Thoracic aorta (tissue), 2 donors: ENCODE measurements at places on chromosomes 13 and 19. TPM values are rescaled to one million over a fixed set of nuclear protein-coding genes. Genes with fewer than 3 reads are reported as not detected.

MFSD12 gene
- total RNA-seq = 85.6 TPM

DNA sequence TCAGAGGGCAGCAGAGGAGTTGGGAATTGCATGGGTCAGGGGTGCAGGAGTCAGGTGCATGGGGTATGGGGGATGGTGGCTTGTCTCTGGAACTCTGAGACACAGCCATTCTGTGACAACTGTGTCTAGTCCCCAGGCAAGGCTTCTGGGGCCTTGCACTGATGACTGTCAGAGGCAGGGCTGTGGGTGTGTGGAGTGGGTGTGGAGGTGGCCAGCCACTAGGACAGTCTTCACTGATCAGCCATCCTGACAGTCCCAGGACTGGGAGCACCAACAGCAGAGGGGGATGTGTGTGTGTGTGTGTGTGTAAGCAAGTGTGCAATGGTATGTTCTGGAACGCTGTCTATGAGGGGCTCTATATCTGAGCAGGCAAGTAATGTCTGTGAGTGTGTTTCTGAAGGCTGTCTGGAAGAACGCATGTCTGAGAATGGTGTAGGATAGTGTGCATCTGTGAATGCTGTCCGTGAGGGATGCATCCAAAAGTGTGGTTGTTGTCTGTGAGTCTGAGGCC lies 5.4 kb downstream of the NUMBL start:
- DNase-seq = no peak

ANGPTL8 gene
- total RNA-seq = not detected

- no peak for DNase-seq
Measured at GRCh38 chr19:24078680-24079079, 8.3 kb upstream of the ZNF254 start.

DNA sequence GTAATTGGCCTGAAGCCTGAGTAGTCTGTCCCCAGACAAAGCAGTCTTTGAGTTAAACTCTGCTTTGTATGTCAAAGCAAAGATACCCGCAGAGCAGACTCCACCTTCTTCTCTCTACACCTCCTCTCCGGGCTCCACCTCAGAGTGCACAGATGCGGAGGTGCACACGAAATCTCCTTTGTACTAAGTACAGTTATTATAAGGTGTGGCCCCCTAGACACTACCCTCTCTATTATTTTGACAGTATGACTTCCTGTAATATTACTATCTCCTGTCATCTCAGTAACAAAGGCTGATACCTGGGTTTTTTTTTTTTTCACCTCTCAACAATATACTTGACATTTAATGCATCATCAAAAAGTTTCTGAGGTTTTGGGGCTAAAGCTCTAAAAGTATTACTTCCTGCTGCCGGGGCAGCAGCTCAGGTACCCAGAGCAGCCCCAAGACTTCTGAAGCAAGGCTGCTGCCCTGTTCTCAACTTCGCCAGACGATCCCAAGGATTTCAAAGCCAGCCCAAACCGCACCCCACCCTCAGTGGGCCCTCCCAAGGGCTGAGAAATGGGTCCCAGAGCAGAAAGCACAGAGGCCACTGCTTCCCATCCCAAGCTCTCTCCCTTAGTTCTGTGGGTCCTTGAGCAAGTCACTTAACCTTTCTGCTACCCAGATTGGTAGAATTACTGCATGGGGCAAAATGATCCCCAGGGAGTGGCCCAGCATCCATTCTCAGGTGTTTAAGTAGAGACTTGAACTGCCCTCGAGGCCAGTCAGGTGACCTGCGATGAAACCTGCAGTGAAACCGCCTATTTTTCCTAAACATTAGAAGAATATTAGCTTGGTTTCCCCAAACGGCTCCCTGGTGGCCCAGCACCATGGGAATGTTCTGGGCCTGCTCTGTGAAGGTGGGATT lies 180.6 kb downstream of the FOXO1 start:
- DNase-seq = no peak

DNA sequence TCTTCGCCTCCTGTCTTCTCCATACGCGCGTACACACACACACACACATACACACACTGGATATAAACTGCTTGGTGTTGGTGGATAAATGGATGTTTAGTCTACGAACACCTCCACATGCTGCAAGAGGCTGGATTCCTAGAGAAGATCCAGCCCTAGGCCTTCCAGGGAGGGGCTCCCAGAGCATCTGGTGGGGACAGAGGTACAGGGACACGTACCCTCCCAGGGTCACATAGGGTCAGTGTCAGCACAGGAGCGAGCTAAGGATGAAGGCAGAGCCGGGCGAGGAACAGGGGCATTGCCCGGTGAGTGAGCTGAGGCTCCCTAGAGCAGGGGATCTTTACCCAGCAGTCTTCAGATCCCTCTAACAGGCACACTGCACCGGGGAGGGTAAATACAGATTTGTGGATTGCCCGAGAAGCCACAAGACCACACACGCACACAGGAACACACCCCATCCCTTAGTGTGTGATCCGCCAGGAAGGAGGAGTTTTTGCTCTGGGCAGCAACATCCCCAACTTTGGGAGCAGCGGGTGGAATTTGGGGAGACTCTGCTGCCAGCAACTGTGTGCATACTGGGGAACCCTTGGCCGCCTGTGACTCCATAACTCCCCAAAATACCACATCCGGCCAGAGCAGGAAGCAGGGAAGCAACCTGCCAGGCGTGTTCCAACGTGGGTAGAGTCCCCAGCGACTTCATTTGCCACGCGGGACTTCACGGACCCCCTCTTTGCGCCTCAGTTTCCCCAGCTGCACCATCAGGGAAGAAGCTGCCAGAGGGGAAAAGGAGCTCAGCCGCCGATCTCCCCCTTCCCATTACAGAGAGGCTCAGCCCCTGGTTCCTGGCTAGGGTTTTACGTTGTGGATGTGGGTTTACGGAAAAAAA lies 5.8 kb upstream of the TLE2 start:
- no peak for DNase-seq

GRCh38 chr13:76887076-76887563 lies 915 bp upstream of the KCTD12 start:
- DNase-seq = no peak

GRCh38 chr19:15779756-15780476 lies 7.5 kb upstream of the OR10H5 start:
- peak; percentile 21 for DNase-seq

NAPA gene
- 107 TPM for total RNA-seq

TMEM59L gene
- total RNA-seq = 6.5 TPM

DNA sequence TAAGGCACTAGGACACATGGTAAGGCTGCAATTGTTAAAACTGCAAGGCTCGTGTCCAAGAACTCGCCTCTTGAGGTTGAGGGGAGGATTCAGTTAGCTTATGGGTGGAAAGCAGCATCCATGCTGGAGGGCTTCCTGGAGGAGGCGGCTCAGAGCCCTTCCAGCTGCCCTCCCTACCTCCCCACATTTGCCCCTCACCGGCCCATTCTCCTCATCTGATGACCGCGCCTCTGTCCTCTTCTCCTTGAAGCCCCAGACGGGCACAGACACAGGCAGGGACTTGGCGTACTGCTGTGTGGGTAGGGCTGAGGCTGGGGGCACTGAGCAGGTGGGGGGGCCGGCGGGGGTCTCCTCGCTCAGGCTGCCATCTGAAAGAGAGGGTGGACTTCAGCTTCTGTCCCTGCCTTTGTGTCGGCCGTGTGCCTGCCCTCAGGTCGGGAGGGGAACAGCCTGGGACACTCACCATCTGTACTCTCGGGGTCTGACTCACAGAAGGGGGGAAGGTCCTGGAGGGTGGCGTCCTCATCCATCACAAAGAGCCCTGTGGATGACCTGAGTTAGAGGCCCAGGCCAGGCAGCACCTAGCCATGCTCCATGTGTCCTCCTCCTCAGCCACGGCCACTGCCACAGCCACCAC lies 4.1 kb upstream of the PNKP start:
- DNase-seq = no peak

FUT2 gene
- total RNA-seq = not detected

COMP gene
- 29.8 TPM for total RNA-seq

GRCh38 chr13:95643571-95643935 lies 953 bp downstream of the DZIP1 start:
- no peak for DNase-seq

TEX29 gene
- not detected for total RNA-seq

DNA sequence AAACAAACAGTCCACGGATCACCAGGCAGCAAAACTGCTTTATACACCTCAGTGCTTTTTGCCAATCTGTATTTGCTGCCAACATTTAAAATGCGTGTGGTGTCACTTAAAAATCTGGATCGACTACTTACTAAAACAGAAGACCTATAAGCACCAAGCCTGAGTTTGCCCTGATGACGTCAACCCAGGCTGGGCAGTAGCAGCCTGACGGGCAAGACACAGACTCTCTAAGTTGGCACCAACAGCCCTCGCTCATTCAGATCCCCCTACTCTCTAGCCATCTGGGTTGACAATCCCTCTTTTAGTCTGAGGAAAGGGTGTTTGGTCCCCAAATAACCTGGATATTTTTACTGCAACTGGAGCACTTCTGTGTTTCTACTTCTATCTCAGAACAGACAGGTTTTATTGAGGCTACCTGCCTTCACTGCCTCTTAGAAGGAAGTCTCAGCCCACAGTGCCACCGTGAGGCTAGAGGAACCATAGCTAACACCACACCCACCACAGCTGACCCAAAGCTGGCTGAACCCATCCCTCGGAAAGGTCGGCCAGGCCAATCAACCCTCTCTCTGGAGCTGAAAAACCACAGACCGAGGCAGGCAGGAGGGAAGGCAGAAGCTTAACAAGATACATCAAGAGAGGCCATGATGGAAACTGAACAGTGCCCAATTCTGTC lies 6.9 kb downstream of the SUGP2 start:
- no peak for DNase-seq

GRCh38 chr19:42255766-42256745 lies 1.1 kb upstream of the ERF start:
- no peak for DNase-seq

DNA sequence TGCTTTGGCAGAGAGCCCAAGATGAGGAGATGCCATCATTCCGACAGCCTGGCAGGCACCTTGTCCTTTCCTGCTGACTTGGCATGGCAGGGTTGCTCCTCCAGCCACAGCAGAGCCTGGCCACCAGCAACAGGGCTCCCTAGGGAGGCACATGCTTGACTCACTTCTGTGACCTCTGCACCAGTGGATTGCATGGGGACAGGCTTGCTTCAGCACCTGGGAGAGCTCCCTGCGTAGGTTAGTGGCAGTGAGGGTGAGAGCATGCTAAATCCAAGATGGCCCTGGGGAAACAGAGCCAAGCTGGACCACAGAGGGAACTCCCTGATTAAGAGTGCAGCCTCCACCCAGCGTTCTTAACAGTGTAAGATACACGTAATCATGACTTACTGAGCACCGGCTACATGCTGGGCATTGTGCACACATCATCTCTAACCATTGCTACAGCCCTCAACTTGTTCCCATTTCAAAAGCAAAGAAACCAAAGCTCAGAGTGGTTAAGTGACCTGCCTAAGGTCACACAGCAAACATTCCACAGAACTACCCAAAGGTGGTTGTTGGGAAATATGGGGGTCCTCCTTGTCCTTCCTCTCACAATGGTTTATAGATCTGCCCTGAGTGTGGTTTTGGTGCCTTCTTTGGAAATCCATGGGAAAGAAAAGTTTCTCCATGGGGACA lies 116.6 kb upstream of the UQCRFS1 start:
- no peak for DNase-seq

GRCh38 chr19:37975596-37976515 lies 68.8 kb downstream of the SIPA1L3 start:
- DNase-seq = no peak

DNA sequence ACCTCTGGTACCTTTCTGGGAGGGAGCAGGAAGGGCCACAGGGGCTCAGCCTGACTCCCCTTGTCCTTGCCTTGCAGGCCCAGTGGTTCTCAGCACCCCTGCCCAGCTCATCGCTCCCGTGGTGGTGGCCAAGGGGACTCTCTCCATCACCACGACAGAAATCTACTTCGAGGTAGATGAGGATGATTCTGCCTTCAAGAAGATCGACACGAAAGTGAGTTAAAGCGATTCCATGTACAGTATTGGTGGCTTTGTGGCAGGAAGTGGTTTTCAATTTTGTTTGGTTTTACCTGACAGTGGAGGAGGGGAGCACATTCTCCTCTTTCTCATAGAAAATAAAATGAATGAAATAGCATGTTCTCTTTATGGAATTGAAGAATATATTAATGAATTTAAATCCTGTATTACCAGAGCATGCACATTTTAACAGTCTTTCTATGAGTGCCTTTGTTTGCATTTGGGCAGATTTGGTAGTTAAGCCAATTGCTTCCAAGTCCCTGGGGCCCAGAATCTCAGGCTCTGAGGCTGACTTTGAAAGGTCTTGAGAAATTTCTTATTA lies 4.1 kb downstream of the MAB21L1 start:
- DNase-seq = no peak

NLRP5 gene
- not detected for total RNA-seq

- DNase-seq = no peak
Measured at GRCh38 chr19:48668761-48669160, 4.1 kb downstream of the NTN5 start.

DNA sequence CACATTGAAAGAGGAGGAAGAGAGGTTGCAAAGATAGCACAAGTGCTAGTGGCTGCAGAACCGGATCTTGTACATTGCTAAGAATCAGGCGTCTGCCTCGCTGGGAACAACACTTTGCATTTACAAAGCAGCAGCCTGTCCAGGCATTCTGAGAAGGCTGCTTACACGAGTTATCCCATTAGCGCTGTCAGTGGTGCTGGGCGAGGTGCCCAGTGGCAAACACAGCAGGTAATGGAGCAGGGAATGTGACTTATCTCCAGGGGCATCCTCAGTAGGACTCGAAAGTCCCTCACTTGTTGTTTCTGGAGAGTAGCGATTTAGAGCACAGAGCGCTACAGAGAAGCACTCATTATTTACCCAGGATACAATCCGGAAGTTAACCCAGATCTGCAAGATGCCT lies 209.6 kb downstream of the OLFM4 start:
- DNase-seq = no peak

DCLK1 gene
- total RNA-seq = 25.6 TPM
